ENCODE measurements at places on chromosomes 4 and X.

DNA sequence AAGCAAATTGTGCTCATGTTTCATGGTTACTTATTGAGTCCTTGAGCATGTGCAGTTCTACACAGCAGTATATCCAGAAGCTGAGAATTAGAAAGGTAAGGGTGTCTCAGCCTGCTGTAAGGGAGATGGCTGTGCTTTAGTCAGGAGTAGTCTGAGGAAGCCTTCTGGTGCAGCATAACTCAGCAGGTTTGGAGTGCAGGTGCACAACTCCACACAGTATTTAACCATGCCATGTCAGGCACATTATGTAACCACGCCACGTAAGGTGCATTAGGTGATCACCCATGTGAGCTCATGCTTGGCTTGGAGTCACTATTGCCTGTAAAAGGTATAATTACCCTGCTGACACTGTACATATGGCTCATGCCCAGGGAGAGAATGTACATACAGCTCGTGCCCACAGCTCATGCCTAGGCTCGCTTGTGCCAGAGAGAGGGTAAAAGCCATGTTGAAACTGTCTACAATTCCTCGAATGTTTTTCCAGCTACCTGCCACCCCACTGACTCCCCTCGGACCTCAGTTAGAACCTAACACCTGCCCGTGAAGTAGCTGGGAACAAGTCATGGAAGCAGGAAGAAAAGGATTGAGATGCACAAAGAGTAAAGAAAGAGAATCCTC is 37.8 kb downstream of the UCHL1 start:
- no peak for DNase-seq

- no peak for DNase-seq
Observed at GRCh38 chrX:109952985-109953905, 49.7 kb upstream of the TMEM164 start.

DNA sequence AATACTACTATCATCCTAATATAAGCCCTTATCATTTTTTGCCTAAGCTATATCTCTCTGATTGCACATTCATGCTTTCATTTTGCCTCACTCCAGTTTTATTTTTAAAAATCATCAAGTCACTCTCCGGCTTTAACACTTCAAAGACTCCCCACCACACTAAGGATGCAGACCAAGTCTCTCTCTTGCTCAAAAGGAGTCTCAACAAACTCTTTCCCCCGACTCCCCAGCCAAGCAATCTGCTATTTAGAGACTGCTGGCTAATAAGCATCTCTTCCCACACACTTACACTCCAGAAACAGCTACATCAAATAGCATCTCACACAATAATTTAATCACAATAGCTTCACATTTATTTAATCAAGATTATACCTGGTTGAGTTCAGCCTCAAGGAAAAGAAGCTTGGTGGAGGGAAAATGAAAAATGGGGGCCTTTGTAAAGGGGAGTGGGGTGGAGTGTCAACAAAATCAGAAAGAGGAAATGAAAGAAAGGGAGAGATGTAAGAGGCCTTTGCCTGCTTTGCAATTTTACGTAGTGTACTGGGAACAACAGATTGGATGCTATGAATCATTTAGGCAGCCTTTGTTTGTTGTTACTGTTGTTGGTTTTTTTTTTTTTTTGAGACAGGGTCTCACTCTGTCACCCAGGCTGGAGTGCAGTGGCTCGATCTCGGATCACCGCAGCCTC is 104.1 kb upstream of the MCF2 start:
- no peak for DNase-seq

- DNase-seq = no peak
Observed at GRCh38 chr4:53050361-53050774, 188.3 kb downstream of the RASL11B start.

DNA sequence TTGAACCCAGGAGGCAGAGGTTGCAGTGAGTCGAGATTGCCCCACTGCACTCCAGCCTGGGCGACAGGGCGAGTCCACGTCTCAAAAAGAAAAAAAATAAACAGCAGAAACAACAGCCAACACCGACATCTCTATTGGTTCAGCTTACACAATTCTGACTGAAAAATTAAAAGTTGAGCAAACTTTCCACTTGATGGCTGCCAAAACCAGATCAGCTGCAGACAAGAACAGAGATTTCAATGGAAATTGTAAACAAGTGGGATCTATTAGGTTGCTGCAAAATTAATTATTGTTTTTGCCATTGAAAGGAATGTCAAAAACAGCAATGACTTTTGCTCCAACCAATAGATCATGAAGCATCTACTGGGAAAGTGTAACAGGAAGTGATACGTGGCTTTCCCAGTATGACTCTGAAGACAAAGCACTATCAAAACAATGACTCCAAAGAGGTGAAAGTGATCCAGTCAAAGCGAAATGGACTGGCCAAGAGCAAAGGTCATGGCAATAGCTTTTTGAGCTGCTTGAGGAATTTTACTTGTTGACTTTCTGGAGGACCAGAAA is 26.3 kb downstream of the UPF3B start:
- peak; percentile 70 for DNase-seq

GRCh38 chr4:15173251-15173650 is 171.0 kb downstream of the CPEB2 start:
- DNase-seq = no peak

GRCh38 chr4:131001371-131001770 is 1905.4 kb downstream of the C4orf33 start:
- DNase-seq = no peak

All from activated CD4-positive, alpha-beta T cell treated with anti-CD3 and anti-CD28 coated beads, Interleukin-10, Interleukin-2, amounts not matched to agents 100 ng/mL and 50 ng/mL, durations not matched to agents 16 hours and 8 hours (primary cell).